ENCODE measurements at places on chromosomes 5 and 9.
A peak's percentile ranks its signal among the peaks of the same experiment; 100 is the strongest.

DNA sequence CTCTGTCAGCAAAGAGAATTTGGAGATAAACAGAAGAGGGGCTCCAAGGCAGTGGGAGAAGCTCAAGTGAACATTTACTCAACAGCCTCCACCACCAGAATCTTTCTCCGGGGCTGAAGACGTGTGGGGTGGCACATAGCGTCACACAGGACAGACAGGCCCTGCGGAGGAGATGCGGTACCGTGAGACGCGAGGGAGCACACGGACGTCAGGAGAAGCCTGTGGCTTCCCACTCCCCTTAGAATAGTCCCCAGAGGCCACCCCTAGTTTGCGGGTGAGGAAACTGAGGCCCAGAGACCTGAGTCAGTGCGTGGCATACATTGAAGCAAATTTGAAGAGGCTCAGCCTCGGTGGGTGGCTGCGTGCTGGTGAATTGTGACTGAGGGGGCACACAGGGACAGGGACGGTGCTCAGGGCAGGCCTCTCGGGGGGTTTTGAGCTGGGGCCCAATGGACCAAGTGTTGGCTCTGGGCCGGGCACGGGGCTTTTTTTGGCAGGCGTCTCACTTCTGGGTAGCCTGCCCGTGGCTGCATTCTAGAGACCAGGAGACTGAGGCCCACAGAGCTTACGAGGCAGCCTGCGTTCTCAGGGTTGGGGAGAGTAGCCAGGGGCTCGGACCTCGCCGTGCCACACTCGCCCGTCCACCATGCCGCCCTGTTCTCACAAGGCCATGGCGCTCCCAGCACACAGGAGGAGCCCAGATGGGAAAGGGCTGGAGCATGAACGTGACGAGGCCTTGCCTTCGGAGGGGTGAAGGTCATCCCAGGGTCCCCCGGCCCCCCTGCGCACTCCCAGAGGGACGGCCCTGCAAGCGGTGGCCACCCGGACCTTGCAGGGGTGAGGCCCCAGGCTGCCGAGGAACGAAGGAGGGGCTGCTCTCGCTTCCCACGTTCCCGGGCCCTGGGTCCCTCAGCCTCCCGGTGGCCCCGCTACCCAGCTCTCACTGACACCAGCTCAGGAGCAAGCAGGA is 220.6 kb downstream of the C9orf50 start:
- no peak for DNase-seq

DNA sequence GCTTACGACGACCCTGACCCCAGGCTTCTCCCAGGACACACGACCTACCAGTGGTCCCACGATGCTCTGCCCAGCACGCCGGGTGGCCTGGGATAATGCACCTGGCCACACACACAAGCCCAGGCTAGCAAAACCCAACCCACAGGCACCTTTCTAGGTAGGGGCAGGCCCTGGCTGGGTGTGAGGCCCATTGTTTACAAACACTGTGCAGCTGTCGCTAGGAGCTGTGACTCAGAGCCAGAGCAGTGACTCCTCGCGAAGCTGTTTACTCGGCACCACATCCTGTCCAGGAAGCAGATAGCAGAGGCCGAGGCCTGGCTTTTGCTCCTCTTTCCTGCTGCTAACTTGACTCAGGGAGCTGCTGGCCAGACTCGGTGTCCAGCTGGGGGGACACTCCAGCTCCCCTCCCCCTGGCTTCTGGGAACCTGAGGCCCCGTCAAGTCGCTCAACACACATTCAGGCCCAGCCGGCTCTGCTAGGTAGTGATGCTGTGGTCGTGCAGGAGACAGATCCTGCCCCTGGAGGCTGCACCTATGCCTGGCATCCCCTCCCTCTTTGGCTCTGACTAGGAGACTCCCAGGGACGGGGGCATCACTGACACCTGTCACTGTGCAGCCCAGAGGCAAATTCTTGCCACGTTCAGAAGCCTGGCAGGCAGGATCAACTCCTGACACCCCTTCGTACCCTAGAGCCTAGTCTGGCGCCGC is 12.8 kb upstream of the RALGDS start:
- DNase-seq, result peak; percentile 98

DNA sequence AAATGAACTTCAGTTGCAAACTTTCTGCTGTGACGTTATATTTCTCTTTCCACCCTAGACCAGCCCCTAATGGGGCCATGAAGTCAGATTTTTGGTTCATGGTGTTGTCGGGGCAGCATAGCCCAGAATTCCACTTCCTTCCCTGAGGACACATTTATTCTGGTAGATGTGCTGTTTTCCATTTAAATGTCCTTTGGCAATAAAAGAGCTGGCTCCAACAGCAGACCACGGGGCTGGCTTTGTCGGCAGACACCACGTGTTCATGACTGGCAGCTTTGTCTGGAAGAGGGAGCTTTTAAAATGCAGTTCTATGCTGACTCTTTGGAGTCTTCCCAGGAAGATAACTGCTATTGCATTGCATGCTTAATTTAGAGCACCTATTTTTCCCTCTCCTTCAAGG is 17.6 kb upstream of the LCP2 start:
- no peak for DNase-seq

DNA sequence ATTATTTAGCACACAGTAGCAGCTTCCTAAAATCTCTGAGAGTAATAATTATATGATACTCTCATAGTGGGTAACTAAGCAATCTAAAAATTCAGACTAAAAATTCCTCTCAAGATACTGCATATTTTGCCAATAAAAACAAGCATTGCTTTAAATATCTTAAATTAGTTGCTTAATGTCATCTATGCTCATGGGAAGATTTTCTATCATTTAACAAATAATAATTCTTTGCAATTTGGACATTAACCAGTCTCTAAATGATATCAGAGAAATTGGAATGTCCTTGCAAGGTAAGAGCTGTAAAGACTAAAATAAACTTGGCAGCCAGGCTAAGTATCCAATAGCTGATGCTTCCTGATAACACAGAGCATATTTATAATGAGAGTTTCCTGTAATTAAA is 221.8 kb downstream of the SNCAIP start:
- DNase-seq, result no peak

DNA sequence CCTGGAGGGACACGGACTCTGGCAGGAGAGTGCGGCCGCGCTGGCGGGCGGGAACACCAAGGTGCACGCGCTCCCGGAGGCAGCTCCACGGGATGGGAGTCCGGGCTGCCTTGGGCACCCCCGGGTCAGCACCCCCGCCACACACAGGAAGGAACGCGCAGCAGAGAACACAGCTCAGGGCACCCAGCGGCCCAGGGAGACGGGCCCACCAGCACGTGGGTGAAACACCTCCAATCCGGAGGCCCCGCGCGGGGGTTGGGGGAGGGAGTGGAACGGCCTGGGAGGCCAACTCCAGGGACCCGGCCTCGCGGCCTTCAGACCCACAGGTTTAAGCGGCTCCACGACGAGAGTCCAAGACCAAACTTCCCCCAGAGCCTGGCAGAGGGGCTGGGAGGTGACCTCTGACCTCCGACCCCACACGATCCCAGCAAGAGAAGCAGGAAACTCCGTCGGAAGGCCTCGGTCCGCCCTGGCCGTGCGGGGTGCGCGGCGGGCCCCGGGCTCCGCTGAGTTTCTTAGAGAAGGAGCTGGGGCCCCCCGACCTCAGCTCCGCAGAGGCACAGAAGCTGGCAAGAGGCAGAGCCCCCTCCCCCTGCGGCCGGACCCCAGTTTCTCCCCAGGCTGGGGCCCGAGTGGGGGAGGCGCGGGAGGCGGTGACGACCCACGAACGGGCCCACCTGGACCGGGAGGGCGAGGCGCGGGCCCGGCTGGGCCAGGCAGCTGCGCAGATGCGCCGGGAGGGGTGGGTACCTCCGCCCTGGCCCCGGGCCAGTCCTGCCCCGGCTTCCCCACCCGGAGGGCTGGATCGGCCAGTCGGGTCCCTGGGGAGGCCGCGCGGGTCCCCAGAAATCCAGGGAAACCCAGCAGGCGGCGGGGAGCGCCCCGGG is 851 bp downstream of the NACC2 start:
- peak; percentile 62 for DNase-seq

GRCh38 chr5:177462021-177462670 is 11.3 kb downstream of the DBN1 start:
- DNase-seq, result no peak

- no peak for DNase-seq
Observed at GRCh38 chr9:38359297-38359653, 33.2 kb upstream of the ALDH1B1 start.

DNA sequence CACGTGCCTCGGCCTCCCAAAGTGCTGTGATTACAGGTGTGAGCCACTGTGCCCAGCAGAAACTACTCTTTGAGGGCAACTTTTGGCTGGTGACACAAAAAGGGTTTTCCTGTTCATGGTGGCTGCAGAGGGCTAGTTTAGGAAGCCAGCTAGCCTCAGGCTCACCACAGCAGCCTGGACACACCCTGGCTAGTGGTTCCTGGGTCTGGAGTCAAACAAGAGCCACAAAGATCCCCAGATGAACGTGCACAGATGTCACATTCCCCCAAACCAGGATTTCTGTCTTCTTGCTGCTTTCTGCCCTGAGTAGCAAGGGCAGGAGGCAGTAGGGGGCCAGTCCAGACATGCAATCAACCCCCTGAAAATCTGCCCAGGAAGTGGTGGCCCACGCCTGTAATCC is 6.8 kb downstream of the HBEGF start:
- DNase-seq, result peak; percentile 38

GRCh38 chr5:148937239-148937638 is 110.8 kb downstream of the ADRB2 start:
- peak; percentile 77 for DNase-seq

DNA sequence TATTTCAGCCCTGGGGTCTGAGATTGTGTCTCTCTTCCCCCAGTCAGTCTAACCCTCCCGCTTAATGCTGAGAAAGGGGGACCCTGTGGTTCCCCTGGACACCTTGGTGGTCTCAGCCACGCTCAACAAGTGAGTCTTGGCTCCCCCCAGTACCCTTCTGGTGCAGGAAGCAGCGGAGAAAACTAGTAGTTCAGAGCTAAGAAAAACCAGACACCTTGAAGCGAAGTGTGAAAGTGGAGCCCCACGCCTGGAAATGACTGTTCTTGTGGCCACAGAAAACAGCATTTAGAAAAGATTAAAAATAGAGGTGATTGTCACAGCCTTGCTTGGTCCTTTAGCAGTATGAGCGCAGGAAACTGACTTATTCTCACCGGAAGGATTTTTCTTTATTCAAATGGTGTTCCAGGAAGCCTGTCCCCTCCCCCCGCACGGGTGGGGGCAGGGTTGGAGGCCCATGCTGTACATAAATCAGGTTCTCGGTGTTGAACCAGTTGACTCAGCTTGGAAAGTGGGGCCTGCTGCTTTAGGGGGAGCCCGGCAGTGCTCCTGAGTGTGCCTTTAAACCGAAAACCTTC is 8.1 kb downstream of the ARPC5L start:
- DNase-seq, result peak; percentile 44

DNA sequence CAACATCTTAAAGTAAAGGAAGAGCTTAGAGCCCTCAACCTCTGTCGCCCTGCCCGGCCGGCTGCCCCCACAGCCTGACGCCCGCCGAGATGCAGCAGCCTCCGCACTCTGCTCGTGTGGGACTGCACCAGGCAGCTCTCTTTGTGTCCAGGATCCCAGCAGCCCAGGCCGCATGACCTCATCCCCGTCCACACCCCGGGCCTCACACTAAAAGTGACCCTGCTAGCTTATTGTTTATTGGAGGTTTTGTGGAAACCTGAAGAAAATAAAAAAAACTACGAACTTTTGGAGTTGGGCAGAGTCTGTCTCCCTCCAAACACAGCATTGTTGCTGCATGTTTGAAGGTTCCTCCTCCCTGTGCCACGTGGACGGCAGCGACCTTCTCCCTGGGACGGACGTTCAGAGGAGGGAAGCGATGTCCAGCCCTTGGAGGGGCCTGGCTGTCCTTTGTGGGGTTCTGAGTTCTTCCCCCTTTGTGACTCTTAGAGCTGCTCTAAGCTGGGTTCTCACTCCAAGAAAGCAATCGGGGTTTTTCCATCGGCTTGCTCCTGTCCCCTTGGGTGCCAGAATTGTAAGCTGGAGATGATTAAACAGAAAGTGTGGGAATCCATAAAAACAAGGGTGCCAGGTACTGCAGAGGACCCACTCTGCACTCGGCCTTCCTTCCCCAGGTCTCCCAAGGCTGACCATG is 103.5 kb upstream of the COL5A1 start:
- DNase-seq, result no peak

DNA sequence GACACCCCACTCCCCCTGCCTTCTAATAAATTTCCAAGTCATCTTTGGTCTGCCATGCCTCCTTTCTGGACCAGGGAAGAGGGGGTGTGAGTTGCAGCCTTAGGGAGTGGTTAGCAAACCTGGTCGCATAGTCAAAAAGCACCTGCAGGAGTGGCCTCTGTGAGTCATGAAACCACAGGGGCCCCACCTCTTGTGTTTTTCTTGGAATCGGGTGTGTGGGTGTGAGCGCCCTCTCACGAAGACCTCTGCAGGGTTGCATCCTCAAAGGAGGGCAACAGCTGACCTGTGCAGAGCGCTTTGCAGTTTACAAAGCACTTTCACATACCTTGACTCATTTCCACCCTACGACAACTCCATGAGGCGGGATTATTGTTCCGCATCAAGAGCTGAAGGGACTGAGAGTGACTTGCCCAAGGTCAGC is 36.8 kb upstream of the TEX48 start:
- DNase-seq, result peak; percentile 97

DNA sequence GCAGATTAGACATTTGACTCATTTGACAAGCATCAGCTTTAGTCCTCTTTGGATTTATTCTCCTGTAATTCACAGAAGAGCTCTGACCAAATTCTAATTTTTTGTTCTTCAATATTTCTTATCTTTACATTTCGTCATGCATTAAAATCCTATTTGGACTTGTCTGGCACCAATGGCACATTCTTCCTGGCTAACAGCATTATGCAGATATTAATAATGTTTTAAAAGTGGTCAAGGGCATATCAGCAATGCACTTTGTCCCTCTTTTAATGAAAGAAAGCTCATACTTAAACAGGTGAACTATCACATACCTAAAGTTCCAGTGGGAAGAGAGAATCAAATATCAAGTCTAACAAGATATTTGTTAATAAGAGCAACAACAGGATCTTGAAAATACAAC is 270.4 kb downstream of the ARL15 start:
- DNase-seq, result no peak

GRCh38 chr5:65818592-65818991 is 96.6 kb downstream of the NLN start:
- DNase-seq, result no peak

All from mammary epithelial cell (primary cell).